Kidney epithelial cell (primary cell): ENCODE measurements at places on chromosomes 6 and 20.

DNA sequence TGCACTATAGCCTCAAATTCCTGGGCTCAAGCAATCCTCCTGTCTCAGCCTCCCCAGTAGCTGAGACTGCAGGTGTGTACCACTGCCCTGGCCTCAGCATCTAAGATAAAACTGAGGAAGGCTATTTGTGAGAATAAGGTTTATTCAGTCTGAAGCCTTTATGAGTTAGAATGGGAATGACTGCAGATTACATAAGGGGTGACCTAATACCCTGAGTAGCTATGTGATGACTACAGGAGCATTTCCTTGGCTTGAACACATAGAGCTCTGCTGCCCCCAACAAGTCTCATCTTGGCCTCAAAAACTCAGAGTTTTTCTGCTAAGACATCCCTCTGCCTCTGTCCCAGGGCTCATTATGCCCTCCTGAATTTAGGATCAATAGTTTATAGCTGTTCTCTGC lies 7.6 kb downstream of the GSS start:
- DNase-seq = no peak

DNA sequence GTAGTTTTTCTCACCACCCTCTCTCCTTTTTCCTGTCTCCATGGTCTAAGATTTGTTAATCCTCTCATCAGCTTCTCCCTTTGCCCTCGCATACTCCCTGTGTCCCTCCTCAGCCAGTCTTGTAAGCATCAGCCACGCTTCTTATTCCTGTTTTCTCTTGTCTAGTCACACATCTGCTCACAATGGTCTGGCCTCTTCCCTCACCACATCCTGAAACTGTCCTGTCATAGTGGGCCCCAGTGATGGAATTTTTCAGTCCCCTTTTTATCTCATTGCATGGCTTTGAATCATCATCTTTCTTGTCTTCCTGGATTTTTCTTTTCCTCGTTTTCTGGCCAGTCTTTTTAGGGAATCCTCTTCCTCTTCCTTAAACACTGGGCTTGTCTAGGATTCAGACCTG lies 57.2 kb downstream of the GFRA4 start:
- DNase-seq = no peak

DNA sequence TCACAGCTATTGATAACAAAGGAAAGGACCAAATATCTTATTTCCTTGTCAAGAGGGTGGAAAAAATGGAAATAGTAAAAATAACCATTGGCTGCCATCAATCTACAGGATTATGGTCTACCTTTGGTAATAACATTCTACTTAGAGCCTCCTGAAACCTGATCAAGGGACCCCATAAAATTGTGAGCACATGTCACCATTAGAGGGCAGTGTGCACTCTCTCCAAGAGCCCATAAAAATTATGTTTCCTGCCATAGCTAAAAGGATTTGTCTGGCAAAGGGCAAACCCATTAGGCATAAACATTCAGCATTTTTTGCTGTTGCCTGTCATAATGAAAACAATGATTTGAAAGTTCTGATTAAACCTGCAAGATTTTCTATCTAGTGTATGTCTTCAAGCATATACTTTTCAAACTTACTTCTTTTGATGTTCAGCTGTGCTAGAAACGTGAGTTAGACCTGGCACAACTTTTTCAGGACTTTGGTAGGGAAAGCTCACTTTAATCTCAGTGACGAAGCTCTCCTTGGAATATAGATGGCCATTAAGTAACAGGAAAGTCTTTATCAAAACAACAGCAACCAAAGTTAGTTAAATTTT lies 120.7 kb upstream of the ZFP64 start:
- DNase-seq = peak; percentile 4

DNA sequence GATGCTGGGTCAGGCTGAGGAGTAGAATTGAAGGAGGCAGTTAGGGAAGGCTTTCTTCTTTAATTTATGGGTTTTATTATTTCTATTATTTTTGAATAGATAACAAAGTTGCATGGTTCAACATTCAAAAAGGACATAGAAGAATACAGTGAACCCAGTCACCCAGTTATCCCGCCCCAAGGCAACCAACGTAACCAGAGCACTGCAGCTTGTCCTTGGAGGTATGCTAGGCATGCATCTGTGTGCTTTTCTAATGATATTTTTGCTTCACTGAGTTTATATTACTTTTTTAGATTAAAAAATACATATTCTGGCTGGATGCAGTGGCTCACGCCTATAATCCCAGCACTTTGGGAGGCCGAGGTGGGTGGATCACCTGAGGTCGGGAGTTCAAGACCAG lies 47.4 kb upstream of the DSN1 start:
- DNase-seq = no peak

GRCh38 chr20:36102809-36103596 lies 51.5 kb upstream of the EPB41L1 start:
- no peak for DNase-seq

DNA sequence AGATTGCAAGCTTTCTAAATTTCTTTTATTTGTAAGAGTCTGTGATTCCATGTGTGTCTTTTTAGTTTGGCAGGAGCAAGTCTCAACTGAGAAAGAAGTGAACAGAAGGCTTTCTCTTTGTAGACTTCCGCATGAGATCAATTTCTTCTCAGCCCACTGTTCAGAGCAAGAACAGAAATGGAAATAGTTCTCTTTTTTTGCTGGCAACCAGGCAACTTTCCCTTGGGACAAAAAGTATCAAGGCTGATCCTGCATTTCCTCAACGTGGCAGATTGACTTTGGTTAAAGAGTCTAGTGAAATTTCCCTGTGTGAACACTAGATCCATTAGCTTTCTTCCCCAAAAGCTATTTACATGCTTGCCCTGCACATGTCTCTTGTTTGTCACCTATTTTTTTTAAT lies 46.8 kb upstream of the JAG1 start:
- no peak for DNase-seq

DNA sequence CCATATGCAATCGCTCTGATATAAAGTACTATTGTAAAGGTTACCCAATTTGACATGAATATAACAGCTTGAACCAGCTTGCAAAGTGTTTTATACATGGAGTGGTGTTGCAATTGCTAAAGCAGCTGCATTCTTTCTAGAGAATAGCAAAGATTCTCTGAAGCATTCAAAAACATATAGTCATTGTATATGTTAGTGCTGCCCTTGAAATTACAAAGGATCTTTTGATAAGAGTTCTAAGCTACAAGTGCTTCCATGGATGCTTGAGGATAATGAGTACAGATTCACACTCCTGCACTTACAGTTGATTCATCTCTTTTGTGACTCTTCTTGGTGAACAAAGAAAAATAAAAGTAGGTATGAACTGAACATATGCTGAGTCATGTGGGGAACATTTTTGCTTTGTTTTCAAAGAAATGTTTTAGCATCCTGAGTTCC lies 175.7 kb downstream of the ALDH8A1 start:
- peak; percentile 25 for DNase-seq

DNA sequence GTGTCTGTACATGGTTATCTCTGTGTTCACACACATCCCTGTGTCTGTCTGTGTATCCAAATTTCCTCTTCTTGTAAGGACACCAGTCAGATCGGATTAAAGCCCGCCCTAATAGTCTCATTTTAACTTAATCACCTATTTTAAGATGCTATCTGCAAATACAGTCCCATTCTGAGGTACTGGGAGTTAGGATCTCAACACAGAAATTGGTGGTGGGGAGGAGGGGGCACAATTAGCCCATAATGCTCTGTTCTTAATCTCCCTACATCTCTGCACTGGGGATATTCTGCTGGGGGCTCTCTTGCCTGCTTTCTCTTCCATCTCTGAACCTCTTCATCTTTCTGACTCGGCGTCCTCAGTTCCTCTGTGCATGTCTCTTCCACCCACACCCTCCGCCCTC lies 320.7 kb downstream of the CDC5L start:
- DNase-seq = no peak

DNA sequence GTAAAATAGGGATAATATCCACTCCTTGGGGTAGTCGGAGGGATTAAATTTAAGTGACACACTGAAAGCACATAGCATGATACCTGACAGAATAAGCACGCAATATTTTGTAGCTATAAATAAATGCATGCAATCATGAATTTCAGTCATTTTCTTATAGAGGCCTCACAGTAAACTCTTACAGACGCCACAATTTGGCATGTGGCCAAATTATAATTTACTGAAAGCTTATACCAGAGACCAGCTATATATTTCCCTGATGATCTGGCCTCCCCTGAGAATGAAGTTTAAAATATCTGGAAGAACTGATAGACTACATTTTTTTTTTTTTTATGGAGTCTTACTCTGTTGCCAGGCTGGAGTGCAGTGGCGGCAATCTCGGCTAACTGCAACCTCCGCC lies 40.9 kb downstream of the QRSL1 start:
- DNase-seq = no peak

GRCh38 chr6:12001706-12002435 lies 10.2 kb upstream of the HIVEP1 start:
- DNase-seq = no peak

GRCh38 chr6:112180095-112180820 lies 74.1 kb downstream of the LAMA4 start:
- peak; percentile 35 for DNase-seq

- DNase-seq = no peak
These were observed 34.3 kb upstream of the MCUR1 start for GRCh38 chr6:13848522-13849150.

DNA sequence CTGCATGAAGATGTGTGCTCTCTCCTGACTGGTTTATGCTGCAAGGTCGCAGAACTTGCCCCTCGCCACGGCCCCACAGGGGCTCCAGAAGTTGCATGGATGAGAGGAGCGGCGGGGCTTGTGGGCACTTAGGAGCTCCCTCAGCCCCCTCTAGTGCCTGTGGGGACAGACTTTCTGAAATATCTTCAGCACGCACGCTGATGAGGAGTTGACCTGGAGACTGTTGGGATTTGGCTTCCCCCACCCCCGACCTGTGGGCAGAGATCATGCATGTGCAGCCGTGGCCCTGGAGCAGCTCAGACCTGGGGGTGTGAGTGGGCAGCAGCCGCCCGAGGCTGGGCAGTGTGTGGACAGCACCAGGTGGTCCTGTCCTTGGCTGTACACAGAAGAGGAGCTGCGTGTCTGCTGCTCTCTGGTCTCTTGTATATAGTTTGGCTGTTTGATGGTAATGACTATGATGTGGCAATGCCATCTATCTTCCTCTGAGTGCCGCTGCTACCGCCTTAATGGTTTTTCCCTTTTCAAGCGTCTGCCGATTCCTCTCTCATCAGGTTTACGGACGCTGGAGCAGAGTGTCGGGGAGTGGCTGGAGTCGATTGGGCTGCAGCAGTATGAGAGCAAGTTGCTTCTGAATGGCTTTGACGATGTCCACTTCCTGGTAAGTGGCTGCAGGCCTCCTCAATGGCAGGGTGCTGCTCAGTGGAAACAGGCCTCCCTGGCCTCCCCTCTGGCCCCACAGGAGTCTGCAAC lies 81.4 kb downstream of the TCP11 start:
- DNase-seq = no peak

GRCh38 chr6:17907406-17908229 lies 79.8 kb downstream of the KIF13A start:
- peak; percentile 94 for DNase-seq

GRCh38 chr6:109002051-109002697 lies 92.5 kb downstream of the SESN1 start:
- DNase-seq = no peak

GRCh38 chr20:48740292-48740649 lies 87.5 kb downstream of the PREX1 start:
- no peak for DNase-seq

GRCh38 chr20:25223179-25223661 lies 24.7 kb upstream of the PYGB start:
- DNase-seq = peak; percentile 93

GRCh38 chr20:50023116-50023805 lies 40.5 kb downstream of the SNAI1 start:
- DNase-seq = no peak

DNA sequence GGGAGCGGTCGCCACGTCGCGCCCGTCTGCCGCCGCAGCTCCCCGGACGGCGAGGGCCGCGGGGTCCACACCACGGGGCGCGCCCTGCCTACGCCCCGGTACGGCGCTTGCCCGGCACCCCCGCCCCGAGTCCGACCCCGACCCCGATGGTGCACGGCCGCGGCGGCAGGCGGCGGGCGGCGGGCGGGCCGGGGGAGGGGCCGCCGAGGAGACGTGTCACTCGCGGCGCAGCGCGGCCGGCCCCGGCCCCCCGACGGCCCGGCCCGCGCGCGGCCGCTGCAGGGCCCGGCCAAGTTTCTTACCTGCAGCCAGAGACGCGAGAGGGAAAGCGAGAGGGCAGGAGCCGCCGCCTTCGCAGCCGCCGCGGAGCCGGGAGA lies 328 bp downstream of the RRBP1 start:
- DNase-seq = no peak

- DNase-seq = no peak
These were observed 66.5 kb upstream of the ADGRG6 start for GRCh38 chr6:142235272-142235671.

DNA sequence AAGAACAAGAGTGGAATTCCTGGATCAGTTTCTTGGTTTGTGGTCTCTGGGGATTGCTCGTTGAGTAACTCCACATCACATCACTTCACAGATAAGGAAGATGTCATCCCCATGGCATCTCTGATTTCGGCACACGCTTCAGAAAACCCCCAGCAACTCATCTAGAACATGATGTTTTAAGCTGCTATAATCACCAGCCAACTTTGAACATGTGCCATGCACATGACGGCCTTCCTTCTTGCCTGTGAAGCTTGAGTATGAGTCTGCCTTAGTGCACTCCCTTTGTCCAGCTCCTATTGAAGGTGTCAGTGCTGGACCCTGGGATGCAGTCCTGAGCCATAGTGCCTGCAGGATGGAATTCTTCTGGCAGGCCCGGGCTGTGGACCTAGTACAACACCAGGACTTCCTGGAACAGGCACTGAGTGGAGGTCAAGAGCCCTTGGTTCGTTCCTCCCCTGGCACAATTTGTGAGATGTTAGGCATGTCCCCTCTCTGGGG lies 231.5 kb upstream of the SUPT3H start:
- peak; percentile 76 for DNase-seq

- DNase-seq = no peak
These were observed 71.8 kb downstream of the ATG5 start for GRCh38 chr6:106253731-106254130.

DNA sequence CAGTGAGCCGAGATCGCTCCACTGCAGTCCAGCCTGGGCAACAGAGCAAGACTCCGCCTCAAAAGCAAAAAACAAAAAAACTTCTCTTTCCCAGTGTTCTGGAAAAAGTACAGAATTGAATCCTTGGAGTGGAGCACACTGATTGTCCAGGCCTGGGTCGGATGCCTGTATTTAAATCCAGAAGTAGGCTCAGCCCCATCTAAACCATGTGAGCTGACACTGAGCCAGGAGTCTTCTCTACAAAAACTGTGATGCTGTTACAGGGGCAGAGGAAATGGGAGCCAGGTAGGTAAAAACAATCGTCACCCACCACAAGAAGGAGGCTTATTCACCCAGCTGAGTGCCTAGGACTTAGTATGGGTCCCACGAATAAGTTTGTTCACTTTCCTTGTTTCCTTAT lies 43.0 kb upstream of the PTPN1 start:
- no peak for DNase-seq

DNA sequence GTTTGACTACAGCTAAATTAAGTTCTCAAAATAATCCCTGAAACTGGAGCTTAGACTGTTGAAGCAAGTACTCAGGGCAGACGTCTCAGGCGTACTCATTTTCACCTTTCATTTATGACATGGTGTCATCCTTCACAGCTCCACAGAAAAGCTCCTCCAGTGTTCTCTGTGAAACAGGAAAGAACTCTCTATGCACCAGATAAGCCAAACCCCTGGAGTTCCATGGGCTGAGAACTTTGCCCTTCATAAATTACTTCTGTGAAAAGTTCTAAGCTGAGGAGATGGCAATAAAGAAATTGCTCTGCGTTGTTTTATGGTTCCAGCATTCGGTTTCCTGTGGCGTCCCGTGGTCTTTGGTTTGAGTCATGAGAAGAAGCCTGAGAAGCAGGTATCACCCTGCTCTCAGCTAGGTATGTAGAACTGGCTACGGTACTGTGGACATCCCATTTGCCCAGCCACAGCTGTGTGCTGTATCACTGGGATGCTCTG lies 20.2 kb upstream of the RREB1 start:
- DNase-seq = no peak
